Hypothalamus (tissue), 51 donors: ENCODE measurements at places on chromosomes 2 and 18.

DNA sequence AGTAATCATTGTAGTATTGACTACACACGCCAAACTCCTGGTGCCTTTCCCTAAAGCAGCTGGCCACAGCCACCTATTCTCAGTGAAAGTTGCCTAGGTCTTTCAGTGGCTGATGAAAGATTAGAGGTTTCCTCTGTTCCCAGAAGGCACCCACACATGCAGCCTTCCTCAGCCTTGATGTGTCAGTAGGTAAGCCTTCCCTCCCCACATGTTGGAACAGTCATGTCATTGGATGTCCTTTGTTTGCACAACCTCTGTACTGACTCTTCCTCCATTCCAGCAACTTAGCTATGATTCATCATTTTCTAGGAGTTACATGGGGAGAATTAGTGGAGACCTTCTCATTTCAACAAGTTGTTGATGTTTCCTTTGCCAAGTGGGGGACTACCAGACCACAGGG lies 630.8 kb upstream of the SLC39A10 start:
- no peak for DNase-seq

DNA sequence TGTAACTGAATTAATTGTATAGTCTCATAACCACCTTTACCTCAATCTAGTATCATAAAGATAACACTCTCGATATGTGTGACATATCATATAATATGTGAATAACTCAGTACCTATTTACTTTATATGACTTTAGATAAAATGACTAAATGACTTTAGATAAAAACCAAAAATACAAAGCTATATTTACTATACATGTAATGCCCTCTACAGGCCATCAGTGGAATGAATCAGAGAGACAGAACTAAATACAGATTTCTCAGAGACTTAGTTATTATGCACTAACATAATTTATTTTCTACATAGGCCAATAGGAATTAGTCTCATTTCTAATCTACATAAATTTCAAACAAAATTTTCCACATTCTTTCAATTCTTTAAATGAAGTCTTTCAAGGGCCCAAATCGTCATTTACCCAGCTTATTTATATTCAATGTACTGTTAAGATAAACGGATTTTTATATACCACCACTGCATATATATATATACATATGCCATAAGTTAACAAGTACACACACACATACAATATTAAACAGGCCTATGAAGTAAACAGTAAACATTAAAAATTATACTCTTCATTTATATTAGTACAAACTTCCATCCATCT lies 219.9 kb downstream of the EXOC6B start:
- DNase-seq: no peak

GRCh38 chr2:105607920-105608504 lies 136.7 kb upstream of the NCK2 start:
- DNase-seq: no peak

GRCh38 chr18:48950536-48951447 lies at the start of gene SMAD7:
Gene SMAD7 (minus strand): TSS chr18:48950965. CDS start chr18:48950424, 541 bp downstream.
- DNase-seq: no peak

DNA sequence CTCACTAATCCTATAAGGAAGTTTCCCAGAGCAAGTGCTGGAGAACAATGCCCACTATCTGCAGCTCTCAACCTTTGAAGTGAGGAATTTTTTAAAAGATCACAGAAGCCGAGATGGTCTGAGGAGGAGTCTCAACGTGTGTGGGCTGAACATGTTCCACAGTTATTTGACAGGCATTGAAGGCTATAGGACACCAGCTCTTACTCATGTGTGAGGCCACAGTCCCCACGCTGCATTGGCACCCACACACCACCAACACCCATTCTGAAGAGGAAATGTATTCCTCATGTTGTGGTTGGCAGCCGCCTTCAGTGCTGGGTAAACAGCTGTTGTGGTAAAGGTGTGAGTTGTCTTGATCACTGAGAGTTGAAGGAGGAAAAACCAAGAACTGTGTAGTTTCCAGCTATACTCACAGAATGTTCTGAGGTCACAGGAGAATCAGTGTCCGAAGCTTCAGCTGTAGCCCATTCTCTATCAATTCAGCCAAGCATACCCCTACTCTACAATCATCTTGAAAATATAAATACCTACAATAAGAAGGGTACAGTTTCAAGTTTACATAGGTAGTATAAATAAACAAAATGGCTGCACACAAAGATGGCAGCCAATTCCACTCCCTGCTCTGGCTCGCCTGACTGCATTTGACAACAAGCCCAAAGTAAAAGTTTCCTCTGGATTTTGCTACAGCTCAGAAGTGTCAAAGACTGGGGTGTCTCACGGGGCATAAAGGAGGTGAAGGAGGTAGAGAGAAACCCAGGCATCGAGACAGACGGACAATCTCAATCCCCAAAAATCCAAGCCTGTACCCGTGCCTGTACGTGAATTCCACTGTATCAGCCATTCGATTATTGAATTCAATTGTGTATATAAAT lies 12.1 kb downstream of the CD226 start:
- DNase-seq: peak; percentile 48

DNA sequence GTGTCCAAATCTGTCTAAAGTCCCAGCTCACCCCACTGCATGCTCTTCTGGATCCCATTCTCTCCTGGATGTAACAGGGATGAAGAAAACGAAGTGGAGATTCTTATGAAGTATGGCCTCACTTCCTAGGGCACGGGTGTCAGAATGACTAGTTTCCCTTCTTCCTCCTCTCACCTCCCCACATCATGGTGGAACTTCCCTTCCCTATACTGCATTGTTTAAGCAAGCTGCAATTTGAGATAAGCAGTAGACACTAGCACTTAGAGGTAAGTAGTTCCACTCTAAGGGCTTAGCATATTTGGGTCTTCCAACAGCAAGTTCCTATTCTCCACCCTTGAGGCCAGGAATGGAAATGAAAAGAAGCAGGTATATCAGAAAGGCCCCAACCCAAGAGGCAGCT lies 29.7 kb downstream of the SLC4A5 start:
- DNase-seq: no peak

GRCh38 chr2:126719191-126719832 lies 63.4 kb downstream of the GYPC start:
- DNase-seq: no peak

GRCh38 chr2:17171446-17172049 lies 346.7 kb downstream of the RAD51AP2 start:
- peak; percentile 22 for DNase-seq

GRCh38 chr18:41700416-41700815 lies 254.6 kb upstream of the PIK3C3 start:
- DNase-seq: no peak

DNA sequence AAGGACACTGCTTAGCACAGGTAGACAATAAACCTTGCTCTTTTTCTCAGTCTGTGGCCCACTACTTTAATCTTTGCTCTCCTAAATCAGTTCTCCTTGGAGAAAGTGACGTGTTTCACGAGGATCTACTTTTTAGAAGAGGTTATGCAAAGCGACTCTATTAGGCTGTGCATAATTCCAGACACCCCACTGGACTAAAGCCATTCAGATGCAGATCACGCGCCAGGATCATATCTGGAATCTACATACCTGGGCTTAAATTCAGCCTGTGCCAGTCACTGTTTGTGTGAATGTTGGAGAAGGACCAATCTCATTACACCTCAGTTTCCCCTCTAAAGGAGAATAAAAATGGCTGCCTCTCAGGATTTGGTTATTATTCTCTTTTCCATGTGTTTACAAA lies 413.0 kb upstream of the MYT1L start:
- no peak for DNase-seq

GRCh38 chr2:200681697-200682096 lies 95.9 kb downstream of the AOX1 start:
- no peak for DNase-seq

DNA sequence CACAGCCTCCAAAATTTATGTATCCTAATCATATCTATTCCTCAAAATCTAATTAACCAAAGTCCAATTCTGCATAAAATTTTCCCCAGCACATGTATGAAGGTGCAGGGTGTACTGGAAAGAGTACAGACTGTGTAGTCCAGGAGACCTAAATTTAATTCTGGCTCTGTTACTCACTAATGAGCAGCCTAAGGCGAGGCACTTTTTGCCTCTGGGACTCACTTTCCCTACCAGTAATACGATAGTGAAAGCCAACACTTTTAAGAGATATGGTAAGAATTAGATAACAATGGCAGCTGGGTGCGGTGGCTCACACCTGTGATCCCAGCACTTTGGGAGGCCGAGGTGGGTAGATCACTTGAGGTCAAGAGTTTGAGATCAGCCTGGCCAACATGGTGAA lies 177.7 kb downstream of the PIEZO2 start:
- no peak for DNase-seq

- no peak for DNase-seq
These were observed 58.8 kb downstream of the MAP4K4 start for GRCh38 chr2:101756266-101756665.

DNA sequence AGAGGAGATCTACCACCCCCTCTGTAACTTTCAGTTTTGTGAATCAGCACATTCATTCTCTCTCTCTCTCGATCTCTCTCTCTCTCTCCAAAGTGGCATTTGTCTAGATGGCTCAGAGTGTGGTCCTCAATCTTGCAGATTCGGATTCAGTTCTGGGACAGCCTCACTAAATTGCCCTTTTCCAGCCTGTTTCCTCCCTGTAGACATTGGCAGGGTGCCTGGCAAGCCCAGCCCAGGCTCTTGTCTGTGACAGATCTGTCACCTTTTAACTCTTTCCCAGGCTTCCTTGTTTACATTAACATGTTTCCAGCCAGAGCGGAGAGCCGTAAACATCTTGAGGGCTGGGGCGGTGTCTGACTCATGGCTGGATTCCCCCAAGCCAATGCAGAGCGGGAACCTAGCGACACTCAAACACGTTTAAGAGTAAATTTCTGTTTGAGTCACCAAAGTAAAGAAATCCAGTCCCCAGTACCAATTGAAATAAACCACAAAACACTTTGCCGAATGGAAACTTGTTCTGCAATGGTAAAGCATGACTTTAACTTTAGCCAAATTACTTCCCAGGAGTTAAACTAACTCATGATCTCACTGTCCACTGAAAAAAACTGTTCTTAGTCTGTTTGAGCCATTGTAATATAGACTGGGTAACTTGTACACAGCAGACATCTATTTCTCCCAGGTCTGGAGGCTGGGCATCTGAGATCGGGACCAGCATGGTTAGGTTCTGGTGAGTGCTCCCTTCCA lies 6.6 kb upstream of the CYP27C1 start:
- no peak for DNase-seq

- DNase-seq: no peak
These were observed 88.3 kb downstream of the ETAA1 start for GRCh38 chr2:67485431-67485830.

GRCh38 chr2:182043861-182044260 lies 58.2 kb downstream of the PPP1R1C start:
- no peak for DNase-seq

- DNase-seq: no peak
These were observed 1324.5 kb upstream of the PIK3C3 start for GRCh38 chr18:40630496-40630895.

GRCh38 chr2:73110168-73111072 lies 2.3 kb downstream of the RAB11FIP5 start:
- DNase-seq: no peak

DNA sequence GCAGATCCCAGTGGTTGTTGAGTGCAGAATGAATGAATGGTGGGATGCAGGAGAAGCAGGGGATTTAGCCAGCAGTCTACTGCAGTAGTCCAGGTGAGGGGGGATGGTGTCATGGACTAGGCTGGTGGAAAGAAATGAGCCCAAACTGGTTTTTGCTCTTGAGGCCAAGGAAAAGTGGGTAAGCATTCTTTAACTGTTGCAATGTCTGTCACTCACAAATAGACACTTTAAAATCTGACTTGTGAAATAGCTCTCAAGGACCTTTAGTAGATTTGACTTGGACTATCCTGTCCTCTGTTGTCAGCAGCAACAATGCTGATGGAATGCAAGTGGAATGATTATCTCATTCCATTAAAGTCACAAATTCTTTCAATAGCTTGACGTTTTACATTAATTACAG lies 37.5 kb upstream of the STK17B start:
- no peak for DNase-seq

DNA sequence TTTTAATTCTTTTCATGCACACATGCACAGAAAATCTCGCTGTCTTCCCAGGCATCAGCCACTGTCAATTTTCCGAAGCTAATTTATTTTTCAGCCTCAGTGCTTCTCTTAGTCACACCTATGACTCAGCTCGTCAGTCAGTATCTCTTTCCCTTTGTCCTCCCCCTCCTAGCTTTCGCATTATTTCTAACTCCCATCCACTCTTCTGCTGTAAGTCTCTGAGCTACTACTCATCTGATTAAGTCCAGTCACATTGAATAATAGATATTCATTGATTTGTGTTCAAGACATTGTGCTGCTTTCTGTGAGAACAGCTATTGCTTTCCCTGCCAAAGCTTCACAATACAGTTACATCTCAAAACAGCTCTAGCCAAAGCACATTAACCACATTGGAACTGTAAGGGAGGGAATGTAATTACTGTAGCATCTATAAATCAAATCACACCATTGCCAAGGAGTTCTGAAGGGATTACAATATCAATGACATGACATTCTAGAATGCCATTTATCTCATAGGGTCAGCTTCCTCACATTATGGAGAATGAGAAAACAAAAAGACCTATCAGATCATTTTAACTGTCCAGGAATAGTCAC lies 89.4 kb downstream of the SCN3A start:
- no peak for DNase-seq

DNA sequence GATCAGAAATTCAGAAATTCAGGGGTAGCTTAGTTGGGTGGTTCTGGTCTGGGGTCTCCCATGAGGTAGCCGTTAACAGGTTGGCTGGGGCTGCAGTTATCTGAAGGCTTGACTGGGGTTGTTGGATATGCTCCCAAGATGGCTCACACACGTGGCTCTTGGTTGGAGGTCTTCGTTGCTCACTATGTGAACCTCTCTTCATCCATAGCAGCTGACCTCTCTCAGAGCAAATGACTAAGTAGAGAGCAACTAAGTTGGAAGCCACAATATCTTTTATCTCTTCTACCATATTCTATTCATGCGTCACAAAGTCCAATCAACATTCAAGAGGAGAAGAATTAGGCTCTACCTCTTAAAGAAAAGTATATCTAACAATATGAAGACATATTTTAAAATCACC lies 38.7 kb upstream of the SERTAD2 start:
- DNase-seq: no peak

- no peak for DNase-seq
These were observed 12.7 kb downstream of the OLA1 start for GRCh38 chr2:174235680-174236079.

DNA sequence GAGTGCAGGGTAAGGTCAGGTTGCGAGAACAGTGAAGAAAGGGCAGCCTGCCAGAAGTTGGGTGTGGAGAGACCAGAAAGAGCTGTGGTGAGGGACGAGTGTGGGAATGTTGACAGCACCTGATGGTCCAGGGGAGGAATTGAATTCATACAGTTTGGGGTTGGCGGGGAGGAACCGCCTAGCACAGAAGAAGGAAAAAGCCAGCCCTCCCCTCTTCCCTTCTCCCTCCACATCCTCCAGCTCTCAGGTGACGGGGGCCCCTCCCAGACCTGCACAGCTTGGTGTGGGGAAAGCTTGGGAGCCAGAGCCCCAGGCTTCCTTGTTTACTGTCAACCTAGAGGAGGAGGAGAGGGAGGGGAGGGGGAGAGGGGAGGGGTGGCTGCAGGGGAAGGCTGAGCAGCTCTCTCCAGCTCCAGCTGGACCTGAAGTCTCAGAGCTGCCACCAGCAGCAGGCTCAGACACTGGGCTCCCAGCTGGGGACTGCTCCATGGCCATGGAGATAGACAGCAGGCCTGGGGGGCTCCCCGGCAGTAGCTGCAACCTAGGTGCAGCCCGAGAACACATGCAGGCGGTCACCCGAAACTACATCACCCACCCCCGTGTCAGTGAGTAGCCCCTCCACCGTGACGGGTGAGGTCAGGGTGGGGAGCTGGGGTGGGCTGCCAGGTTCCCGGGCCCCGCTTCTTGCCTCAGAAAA lies at the start of gene ATP6V1B1:
Gene ATP6V1B1, plus strand, starts transcription at position 433 of the 697 bp plus-strand sequence. Its CDS starts 55 bp downstream, at position 488.
- DNase-seq: no peak
